ENCODE measurements at places on chromosomes 7 and 10. TPM values are rescaled to one million over a fixed set of nuclear protein-coding genes. Genes with fewer than 3 reads are reported as not detected.

Gene RHEB
- total RNA-seq, result 85.1 TPM

- H3K27me3 ChIP-seq, result peaks cover 6% of the 10 kb centered on the region
- no peak for DNase-seq
- no peak overlapping the region for H3K27ac ChIP-seq
- H3K4me3 ChIP-seq, result no peak overlapping the region
These were observed 45.1 kb upstream of the SMNDC1 start for GRCh38 chr10:110349831-110350230.

DNA sequence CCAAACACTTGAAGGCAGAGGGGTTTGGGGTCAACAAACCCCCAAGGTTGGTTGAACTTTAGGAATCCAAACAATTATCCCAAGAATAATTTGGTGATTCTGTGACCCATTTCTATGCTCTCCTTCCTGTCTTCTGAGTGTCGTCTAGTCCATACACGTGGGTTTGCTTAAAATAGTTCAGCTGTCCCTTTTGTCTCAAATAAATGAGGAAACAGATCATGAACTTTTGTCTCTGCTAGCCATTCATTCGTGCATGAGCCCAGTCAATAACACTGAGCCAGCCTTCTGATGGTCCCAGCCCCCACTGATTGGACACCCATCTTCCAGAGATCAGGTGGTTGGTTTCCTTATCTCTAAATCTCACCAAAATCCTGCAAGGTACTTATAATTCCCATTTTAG lies 255.4 kb downstream of the PRPF18 start:
- H3K4me3 ChIP-seq, result no peak overlapping the region
- H3K27ac ChIP-seq, result no peak overlapping the region
- no peaks in the 10 kb centered on the region for H3K4me1 ChIP-seq
- no peaks in the 10 kb centered on the region for H3K36me3 ChIP-seq

- H3K4me3 ChIP-seq, result no peak overlapping the region
- H3K27ac ChIP-seq, result no peak overlapping the region
These were observed 556.2 kb downstream of the LRMDA start for GRCh38 chr10:75987616-75988015.

DNA sequence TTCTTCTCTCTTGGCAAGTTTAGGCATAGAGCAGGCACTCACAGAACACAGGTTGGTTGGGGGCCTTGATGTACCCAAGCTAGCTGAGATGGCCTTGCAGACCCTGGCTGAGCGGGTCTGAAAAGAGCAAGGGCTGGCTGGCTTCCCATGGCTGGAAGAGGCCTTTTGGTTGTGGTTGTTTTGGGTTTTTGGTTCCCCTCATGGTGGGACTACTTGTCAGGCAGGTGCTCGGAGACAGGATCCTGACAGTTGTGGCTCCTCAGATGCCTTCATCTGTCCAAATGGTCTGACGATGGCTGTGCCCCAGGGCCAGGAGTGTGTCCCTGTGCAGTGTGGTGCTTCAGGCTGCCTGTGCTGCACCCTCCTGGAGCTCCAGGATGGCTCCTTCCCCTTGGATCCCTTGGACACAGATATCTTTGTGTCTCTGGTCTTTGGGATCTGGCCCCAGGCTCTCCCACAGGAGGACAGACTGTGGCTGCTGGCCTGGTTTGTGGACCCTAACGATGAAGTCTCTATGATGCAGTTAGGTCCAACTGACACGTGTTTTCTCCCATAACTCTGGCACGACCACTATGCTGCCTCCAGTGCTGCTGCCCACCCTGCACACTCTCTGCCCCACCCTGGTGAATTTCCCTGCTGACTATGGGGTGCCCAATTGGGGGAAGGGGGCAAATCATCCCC lies 321.5 kb upstream of the ZNF32 start:
- H3K27me3 ChIP-seq, result peaks cover 12% of the 10 kb centered on the region
- peaks cover 5% of the 10 kb centered on the region for H3K4me1 ChIP-seq
- H3K4me3 ChIP-seq, result no peak overlapping the region
- no peak for DNase-seq
- no peak overlapping the region for H3K27ac ChIP-seq
- no peaks in the 10 kb centered on the region for H3K36me3 ChIP-seq

Data from activated CD4-positive, alpha-beta memory T cell treated with anti-CD3 and anti-CD28 coated beads, Interleukin-2, amount 10 ng/mL, durations not matched to agents 7 days and 5 days (primary cell).